ENCODE measurements at places on chromosomes 4 and X.

GRCh38 chrX:63785708-63786040 lies 660 bp upstream of the ARHGEF9 start:
- no peak for DNase-seq

GRCh38 chr4:95516528-95517017 lies 32.2 kb downstream of the UNC5C start:
- no peak for DNase-seq

DNA sequence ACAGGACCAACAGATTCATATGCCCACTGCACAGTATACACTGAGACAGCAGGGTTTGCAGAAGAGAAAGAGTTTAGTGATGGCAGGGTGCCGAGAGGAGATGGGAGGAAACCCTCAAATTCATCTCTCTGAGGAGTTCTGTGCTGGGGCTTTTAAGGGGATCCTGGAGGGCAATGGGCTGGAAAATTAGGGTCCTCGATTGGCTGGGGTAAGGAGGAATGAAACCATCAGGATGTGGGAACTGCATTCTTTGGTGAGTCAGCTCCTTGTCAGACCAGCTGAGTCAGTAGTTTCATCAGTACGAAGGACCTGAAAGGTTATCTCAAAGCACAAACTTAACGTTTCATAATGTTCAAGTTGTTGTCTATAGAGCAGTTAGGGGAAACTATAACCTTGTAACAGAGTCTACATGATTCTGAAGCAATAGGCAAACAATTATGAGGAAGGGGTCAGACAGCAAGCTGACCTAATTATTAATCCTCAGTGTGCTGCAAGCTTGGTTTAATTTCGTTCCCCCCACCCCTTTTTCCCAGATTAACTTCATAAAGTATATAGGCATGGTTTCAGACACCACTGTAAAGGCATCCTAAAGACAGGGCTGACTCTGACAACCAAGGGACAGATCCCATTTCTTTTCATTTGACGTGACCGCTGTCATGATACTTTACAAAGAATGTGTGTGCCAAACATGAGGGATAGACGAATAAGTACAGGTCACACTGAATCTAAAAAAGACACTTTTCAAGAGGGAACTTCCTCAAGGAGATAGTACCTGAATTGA lies 1.5 kb upstream of the MSMO1 start:
- DNase-seq, result no peak

GRCh38 chr4:185096032-185096653 lies 46.9 kb upstream of the SLC25A4 start:
- no peak for DNase-seq

- no peak for DNase-seq
Observed at GRCh38 chr4:144204431-144204830, 63.9 kb upstream of the GYPA start.

DNA sequence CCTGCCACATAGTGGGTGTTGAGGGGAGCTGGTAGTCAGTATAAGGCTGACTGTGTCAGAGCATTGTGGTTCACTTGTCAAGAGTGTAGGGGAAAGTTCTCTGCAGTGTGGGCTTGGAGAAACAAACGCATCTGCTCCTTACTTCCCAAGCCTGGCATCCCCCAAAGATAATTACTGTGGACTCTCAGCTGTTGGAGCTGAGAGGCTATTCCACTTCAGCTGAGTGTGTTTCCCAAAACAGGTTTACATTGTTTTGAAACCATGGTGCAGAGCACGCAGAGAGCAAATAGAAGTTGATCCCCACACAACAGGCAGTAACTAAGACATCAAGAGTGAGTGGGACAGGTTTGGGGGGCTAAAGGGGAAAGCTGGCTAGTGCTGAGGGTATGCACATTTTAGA lies 181.0 kb upstream of the EOLA2 start:
- DNase-seq, result no peak

- DNase-seq, result no peak
Observed at GRCh38 chrX:110746014-110746413, 49.6 kb downstream of the CHRDL1 start.

- DNase-seq, result no peak
Observed at GRCh38 chrX:70252491-70252890, 7.5 kb downstream of the P2RY4 start.

GRCh38 chrX:149540131-149540620 lies 636 bp upstream of the EOLA1 start:
- peak; percentile 82 for DNase-seq

GRCh38 chrX:57902633-57903032 lies 7.6 kb downstream of the ZXDA start:
- DNase-seq, result no peak

- no peak for DNase-seq
Observed at GRCh38 chr4:158934996-158935669, 166.3 kb downstream of the FNIP2 start.

DNA sequence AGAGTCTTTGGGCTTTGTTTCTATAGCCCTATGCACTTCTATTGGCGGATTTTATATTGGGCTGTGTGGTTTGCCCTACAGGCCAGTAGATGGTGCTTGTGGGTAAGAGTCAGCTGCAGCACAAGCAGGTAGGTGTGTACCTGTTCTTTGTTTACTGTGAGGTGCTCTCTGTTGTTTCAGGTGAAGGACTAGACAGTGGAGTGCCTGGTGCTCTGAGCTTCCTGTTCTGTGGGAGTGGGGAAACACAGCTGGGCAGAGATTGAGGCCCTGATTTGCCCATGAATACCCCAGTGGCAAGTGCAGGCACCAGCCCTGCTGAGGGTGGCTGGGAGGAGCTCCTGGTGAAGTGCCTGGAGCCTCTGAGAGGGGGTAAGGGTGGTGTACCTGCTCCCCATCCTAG lies 26.3 kb upstream of the UCP1 start:
- no peak for DNase-seq

Measured in esophagus squamous epithelium (tissue), 5 donors.